CD4-positive, alpha-beta T cell treated with Interferon alpha-2 for 1 hour (primary cell): ENCODE measurements at places on chromosomes 12 and 14.

GRCh38 chr14:92502541-92503286 lies 10.9 kb upstream of the RIN3 start:
- DNase-seq, result no peak

DNA sequence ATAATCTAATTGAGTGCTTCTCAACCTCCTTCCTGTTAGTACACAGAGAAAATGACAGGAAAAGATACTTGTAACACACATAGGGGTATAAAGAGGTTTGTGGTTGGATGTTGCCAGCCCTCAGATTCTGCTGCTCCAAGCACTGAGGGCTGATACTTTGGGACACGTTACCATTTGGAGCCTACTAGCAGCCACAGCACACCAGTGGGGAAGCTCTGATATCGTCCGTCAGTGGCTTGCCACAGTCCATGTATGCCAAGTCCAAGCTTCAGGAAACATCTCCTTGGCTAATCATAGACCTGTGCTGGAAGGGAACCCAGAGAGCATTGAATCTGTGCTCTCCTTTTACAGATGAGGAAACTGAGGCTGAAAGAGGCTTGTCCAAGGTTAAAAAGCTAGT lies 22.3 kb downstream of the B4GALNT3 start:
- DNase-seq, result no peak

DNA sequence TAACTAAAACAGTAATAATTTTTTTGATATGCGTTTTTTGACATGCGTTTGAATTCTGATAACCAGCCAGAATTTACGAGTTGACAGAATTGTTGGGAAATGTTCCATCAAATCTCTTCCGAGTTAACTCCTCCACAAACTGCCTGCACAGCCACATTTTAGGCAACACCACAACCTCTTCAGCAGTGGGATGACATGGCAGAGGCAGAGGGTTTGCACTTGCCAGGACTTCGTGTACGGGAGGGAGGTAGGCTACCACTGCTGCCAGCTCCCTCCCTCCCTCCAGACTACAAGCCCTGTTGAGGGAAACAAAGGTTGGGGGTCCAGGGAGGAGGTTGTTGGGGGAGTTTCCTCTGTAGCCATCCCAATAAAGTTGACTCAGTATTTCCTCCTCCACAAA lies 14.5 kb upstream of the ACTR6 start:
- no peak for DNase-seq

DNA sequence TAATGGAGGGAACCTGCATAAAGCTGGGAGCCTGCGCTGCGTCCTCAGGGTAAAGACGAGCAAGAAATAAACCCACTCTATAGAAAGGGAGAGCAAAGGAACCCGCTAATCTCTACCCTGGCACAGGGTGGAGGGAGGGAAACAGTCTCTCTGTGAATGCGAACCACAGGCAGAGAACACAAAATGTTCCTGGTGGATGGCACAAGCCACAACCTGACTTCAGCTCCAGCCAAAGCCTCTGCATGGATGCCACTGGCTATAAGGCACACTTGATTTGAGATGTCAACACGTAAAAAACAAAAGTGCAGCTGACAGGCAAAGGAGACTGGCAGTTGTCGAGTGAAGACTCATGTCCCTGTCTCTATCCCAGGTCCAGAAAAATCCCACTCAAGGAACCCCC lies 32.4 kb downstream of the CHGA start:
- DNase-seq, result no peak

GRCh38 chr12:52611080-52611468 lies 7.3 kb downstream of the KRT73 start:
- no peak for DNase-seq

DNA sequence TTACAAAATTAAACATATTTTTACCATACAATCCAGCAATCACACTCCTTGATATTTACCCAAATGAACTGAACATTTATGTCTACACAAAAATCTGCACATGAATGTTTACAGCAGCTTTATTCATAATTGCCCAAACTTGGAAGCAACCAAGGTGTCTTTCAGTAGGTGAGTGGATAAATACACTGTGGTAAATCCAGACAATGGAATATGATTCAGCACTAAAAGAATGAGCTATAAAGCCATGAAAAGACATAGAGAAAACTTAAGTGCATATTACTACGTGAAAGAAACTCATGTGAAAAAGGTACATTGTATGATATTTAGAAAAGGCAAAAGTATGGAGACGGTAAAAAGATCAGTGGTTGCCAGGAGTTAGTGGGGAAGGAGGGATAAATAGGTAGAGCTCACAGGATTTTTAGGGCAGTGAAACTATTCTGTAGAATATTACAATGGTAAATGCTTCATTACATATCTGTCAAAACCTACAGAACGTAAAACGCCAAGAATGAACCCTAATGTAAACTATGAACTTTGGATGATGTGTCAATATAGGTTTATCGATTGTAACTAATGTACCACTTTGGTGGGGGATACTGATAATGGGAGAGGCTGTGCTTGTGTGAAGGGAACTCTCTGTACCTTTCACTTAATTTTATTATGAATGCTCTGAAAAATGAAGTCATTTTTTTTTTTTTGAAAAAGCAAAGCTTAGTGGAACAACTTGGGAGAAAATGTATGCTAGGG lies 295.7 kb downstream of the CEP128 start:
- DNase-seq, result no peak

DNA sequence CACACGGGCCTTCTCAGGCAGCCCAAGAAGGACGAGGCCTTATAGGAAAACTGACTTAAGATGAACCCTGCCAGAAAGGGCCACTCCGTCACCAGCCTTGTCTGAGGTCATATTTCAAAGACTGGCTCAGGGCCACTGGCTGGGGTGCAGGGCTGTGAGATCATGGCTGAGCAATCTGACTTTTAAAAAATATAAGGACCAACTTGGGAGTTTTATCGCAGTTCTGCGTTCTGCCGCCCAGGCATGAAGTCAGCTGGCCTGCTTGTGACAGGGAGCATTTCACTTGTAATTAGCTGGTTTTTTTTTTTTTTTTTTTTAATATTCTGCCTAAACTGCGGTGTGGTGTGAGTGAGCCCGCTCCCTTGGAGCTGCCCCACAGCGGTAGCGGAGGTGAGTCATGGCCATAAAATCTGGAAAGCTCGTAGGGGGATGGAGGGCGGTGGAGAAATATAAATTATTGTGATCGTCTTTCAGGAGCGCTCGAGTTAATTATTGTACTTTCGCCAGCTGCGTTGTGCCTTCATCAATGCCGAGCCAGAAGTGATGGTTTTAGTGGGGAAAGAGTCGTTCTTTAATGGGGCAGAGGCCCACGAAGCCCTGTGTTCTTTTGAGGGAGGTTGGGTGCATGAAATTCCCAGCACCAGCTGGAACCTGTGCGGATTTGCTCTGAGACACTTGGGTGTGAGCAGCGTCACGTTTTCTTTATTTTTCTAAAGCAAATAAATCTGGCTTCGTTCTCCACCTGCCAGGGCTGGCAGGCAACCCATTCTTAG lies 231.9 kb downstream of the C12orf75 start:
- no peak for DNase-seq

DNA sequence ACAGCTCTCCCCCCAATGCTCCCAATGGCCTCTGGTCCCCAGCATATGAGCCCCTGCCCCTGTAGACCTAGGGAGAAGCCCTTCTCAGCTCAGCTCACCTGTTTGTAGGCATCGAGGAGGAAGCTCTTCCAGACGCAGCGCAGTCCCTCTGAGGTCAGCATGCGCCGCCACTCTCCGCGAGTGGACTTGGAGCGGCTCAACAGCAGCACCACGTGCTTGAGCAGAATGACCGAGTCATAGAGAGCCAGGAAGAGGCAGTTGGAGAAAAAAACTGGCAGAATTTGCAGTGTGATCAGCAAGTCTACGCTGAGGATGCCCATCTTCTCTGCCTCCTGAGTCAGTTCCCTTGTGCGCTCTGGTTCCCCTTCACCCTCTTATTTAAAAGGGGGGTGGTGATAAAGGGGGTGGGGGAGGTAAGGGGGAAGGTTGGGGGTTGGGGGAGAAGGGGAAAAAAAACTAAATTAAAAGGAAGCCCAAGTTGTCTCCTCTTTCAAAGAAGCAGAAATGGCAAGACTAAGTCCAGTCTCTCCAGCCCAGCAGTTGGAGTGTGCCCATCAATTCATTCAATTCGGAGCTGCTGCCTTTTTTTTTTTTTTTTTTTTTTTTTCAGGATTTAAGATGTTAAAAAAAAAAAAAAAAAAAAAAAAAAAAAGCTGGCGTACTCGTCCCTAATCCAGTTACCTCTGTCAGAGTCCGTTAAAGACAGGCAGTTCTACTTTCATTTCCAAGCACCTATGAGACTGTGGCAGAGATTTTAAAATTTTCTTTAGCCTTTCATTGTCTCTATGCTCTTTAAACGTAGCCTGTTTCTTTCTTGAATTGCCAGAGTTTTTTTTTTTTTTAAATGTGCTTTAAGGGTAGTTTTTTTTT lies at the start of gene DIO2:
Gene DIO2 (minus strand): TSS at position 352 of the 870 bp plus-strand sequence. CDS start 32 bp downstream, at position 320.
- no peak for DNase-seq

DNA sequence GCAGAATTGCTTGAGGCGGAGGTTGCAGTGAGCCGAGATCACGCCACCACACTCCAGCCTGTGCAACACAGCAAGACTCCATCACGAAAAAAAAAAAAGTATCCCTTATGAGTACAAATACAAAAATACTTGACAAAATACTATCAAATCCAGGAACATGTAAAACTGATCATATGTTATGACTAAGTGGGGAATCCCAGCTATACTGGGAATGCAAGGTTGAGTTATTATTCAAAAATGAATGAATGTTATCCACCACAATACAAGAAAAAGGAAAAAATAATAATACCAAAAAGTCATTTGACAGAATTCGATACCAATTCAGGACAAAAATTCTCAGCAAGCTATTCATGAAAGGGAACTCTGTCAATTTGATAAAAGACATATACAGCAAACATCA lies 32.6 kb downstream of the MOK start:
- DNase-seq, result no peak

DNA sequence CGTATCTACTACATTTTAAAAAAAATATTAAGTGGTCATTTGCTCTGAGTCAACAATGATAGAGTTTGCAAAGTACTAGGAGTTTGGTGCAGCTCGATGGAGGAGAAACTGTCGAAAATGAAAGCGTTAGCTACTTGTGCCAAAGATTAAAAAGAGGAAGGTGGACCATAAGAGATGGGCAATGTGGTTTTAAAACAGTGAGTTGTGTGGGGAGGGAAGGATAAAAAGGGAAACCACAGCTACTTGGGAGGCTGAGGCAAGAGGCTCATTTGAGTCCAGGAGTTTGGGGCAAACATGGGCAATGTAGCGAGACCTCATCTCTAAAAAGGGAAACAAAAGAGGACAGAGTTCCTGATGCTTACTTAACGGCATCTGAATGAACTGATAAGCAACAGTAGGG lies 18.2 kb upstream of the STRAP start:
- no peak for DNase-seq

GRCh38 chr12:80636832-80637231 lies 70.6 kb upstream of the MYF6 start:
- no peak for DNase-seq

DNA sequence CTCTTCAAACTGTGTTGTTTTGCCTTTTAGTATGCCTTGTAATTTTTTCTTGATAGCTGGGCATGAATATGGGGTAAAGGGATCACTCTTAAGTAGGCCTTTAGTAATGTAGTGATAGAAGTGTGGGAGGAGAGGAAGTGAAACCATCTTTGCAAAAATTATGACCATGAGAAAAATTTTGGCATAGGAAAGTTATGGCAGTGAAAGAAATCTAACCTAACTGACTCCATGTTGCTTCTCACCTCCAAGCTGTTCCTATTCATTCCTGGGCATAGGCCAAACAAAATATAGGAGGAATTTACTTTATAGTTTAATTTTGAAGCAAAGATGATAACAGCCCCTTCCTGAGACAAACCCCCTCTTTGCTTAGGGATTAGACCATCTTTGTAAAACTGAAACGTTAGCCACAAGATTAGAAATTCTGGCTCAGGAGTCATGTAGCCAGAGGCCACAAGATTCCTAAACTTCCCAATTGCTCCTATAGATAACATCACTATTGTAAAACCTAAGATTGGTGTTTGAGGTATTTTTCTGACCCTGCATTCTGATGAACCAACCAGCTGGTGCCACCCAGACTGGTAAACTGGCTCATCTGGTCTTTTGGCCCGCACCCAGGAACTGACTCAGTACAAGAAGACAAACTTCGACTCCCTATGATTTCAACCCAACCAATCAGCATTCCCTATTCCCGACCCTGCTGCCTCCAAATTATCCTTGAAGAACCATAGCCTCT lies 45.8 kb downstream of the CRADD start:
- no peak for DNase-seq

- DNase-seq, result no peak
Observed at GRCh38 chr12:41966001-41966400, 178.7 kb downstream of the GXYLT1 start.

DNA sequence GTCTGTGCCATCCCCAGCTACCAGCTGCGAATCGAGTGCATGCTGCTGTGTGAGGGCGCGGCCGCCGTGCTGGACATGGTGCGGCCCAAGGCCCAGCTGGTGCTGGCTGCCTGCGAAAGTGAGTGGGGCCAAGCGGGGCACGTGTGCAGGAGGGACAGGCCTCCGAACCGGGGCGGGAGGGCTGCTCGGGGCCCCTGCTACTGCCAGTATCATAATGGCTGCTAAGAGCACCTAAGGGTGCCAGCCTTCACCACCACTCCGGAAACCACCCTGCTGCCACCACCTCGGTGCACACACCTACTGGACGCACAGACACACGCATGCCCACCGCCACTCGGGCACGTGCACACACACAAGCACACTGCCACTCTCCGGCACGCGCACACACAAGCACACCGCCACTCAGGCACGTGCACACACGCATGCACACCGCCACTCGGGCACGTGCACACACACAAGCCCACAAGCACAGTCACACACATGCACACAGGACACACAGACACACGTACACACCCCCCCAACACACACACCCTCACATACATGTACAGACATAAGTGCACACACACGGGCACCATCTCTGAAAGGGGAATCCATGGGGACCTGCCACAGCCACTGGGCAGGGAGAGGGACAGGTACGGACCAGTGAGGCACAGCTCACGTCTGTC lies 13.8 kb upstream of the ADSS1 start:
- no peak for DNase-seq

DNA sequence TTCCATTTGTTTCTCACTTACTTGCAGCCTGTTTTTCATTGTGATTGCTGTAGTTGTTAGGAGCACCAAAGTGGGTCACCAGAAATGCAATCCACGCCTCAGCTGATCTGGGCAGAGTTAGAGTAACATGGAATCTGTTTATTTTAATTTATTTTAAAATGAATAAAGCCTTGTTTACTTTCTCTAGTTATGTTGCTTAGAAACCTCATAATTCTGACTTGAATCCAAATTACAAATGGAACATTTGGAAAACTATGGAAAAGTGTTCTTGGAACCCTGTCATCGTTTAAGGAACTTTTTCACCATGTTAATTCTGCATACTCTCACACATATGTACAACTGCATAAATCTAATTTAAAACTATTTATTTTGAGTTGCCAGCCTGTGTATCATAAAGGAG lies 92.2 kb upstream of the DAAM1 start:
- no peak for DNase-seq

- no peak for DNase-seq
Observed at GRCh38 chr12:22562036-22563028, 18.0 kb upstream of the C2CD5 start.

GRCh38 chr14:104219731-104220214 lies 81.4 kb downstream of the KIF26A start:
- DNase-seq, result no peak
